ENCODE measurements at places on chromosomes 5 and 9.

- DNase-seq: no peak
These were observed 54.2 kb upstream of the SSBP2 start for GRCh38 chr5:81805086-81805485.

- DNase-seq: no peak
These were observed 352.5 kb upstream of the C9orf72 start for GRCh38 chr9:27925815-27926214.

GRCh38 chr5:174798551-174798951 is 74.2 kb downstream of the MSX2 start:
- no peak for DNase-seq

GRCh38 chr5:10726179-10726912 is 34.7 kb downstream of the DAP start:
- no peak for DNase-seq

DNA sequence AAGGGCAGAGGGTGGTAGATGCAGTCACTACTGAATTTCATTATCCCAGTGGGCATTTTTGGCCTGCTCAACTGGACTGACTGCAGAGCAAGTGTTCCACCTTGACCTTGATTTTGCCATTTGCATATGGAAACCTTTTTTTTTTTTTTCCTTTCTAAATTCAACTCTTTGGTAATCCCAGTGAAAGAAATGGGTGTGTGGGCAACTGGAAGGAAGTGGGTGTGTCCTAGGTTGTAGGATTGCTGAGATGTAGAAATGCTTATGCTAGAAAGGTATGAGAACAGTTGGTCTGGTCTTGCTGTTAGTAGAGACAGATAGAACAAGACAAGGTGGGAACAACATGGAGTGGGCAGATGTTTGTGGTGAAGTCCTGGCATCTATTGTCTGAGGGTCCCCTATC is 7.8 kb upstream of the IL12B start:
- DNase-seq: no peak

GRCh38 chr5:133867851-133868545 is 100.4 kb downstream of the C5orf15 start:
- no peak for DNase-seq

DNA sequence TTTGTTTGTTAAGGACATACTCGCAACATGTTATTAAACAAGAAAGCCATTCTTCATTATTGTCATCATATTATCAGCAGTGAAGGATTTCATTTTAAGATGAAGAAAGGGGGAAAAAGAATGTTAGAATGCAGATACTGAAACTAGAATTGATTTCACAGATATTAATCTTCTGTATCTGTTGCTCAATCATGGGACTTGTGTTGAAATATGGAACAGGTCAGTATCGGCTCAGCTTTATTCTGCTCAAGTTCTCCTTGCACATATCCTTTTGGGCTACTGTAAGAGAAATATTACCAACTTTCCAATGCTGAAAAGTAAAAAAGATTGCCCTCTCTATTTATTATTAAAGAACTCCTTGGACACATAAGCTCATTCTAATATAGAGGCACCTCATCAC is 13.8 kb upstream of the ANXA1 start:
- DNase-seq: no peak

DNA sequence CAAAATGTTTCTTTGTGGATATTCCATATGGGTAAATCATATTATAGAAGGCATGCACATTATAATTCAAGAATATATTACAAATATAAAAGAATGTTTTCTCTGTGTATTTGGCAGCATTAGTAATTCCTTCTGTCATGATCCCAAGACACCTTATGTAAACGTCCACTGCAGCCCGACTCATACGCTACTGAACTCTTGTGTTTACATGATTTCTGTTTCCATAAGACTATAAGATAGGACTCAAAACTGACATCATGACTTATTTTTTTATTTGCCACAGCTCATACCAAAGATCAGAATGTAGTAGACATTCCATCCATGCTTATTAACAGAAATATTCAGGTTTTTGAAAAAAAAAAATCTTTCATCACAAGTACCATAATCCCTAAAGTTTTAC is 234.1 kb downstream of the AP3B1 start:
- no peak for DNase-seq

DNA sequence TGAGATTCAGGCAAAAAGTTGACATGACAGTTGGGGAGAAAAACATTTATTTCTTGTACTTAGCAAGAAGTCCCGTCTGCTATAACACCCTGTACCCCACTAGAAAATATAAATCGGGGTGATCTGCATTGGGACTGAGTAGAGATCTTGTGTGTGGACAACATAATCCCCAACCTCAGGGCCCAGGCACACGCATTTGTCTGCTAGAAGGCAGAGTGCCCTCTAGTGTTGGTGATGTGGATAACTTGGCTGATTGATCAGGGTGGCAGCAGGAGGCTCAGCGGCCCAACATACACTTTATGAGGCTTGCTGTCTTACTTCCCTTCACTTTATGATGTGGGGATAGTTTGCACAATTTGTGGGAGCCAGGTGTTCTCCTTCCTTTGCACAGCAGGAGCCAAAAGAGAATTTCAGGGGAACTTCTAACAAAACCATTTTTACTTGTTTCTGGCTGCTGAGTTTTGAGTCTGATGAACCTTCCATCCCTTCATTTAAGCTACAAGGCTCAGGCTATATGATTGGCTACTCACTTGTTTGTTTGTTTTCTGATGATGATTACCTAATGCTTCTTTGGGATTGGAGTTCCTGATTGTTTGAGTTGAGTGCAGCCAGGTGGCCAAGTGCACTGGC is 263.2 kb downstream of the DMAC1 start:
- DNase-seq: peak; percentile 76

DNA sequence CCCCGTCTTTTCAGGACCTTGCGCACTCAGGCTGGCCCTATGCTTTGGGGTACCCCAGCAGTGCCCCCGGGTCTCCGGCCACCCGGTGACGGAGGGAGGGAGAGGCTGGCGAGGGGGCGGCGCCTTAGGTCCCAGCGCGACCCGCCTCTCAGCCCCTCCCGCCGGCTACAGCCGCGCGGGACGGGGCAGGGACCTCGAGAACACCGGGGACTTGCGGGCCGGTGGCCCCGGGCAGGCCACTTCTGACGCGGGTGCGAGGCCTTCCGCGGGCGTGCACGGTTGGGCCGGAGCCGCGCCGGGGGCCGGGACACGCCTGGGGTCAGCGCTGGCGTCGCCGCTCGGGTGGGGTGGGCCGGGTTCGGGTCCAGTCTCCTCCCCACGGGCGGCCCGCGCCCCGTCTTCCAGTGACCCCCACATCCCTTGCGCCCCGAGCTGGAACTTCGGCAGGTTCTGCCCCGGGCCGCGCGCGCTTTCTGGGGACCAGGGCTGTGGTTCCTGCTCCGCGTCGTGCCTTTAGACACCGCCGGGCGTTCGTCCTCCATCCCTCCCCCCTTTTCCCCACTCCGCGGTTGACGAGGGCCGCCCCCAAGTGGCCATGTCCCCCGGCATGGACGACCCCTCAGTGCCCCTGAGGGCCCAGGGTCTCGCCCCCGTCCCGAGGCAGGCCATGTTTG is 3.8 kb upstream of the SQSTM1 start:
- DNase-seq: no peak

GRCh38 chr5:168916266-168916665 is 337.1 kb upstream of the PANK3 start:
- DNase-seq: no peak

DNA sequence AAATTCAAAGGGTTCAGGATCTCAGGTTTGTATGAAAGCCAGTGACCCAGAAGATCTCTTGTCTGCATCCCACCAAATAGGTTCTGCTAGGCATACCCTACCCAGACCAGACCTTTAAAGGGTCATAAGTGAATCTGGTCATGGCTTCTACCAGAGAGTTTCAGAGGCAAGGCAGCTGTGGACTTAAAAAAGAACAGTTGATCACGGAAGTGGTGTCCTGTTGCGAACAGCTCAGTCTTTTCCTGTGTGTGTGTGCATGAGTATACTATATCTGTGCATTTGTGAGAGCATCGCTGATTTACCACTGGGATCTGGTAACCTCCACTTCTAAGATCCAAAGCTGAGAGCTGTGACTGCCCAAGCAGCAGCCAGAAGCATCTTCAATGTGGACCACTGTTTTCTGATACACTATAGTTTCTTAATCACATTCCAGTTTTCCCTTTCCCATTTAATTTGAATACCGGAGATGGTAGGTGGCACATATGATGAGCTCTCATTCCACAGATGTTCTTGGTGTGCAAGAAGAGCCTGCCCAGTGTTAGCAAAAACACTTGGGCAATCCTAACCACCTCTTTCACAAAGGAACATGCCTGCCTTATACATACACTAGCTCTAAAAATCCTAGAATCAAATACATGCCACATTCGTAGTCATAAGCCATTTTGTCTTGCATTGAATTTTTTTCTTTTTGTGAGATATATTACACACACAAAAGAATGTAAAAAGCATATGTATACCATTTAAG is 36.2 kb upstream of the OR2S2 start:
- DNase-seq: no peak

DNA sequence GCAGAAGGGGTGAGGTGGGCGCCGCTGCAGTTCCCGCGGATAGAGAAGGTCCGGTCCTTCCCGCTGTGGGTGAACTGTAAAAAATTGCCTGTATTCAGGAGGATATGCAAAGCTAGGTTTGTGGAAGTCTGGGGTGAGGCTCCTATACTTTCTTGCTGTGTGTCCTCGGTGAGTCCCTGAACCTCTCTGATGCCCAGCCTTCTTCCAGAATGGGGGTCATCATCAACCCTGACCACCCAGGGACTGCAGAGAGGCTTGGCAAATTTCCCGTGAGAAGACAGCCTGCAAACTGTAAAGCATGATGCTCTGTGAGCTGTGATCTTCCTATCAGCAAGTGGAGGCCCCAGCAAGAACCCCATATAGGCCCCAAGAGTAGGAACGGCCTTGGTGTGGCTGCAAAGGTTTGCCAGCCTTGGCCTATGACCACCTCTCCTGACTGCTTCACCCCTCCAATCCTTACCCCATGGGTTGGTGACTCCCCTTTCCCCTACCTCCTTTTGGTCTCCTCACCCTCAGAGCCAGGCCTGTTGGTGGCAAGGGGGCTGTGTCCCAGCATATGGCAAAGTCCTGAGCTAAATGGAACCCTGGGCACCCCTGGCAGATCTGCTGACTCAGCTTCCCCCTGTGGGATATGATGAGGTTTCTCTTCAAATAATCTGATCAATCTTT is 760 bp downstream of the ALDH1B1 start:
- peak; percentile 22 for DNase-seq

GRCh38 chr5:180401229-180401907 is 48.2 kb upstream of the GFPT2 start:
- DNase-seq: no peak

- no peak for DNase-seq
These were observed 23.4 kb downstream of the LAMC3 start for GRCh38 chr9:131032384-131032783.

DNA sequence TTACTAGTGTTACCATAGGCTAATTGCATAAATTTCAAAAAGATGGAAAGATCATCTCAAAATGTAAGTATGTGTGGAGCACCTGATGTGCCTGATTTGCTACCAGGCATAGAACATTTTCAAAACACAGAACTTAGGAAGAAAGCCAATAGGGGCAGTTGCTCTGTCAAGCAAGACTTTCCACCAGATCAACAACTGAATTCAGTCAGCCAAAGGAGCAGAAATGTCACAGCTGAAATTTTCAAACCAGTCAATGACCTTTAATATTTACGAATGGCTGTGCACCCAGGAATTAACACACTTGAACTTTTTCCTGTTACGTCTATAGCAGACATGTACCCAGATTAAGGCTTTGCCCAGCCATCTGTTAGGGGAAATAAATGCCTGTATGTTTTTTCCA is 452.8 kb upstream of the PTGER4 start:
- DNase-seq: no peak

- DNase-seq: no peak
These were observed 80.2 kb downstream of the PHF2 start for GRCh38 chr9:93656426-93657239.

GRCh38 chr5:68251386-68251785 is 35.8 kb downstream of the PIK3R1 start:
- peak; percentile 35 for DNase-seq

GRCh38 chr5:135019314-135019713 is 14.7 kb downstream of the PITX1 start:
- DNase-seq: no peak

DNA sequence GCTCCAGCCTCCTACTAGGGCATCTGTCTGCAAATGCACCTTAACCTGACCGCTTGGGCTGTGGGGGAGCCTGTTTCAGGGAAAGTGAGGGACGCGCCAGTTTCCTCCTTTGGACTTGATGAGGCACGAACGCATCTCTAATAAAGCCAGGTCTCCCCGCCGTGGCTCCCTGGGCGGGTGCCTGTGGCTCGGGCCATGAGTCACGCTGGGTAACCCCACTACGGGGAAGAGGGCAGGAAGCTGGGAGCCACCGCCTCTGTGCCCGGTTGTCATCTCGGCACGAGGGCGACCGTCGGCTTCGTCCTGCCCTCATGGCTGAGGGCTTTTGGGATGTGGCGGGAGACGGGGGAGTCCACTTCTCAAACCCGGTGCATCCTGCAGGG is 12.1 kb downstream of the NOTCH1 start:
- peak; percentile 89 for DNase-seq

DNA sequence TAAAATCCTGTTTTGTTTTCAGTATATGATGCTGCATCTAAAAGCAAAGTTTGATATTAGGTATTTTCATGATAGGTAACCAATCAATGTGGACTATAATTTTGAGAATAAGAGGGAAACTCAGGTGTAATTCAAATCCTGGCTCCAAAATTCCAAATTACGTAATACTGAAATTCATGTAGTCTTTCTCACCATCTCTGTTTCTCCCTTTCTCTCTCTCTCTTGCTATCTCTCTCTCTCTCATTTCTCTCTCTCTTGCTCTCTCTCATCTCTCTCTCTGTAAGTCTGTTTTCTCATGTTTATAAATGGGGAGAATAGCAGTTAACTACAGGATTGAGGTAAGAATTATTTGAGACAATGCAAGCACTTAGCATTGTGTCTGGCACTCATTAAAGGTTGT is 401.1 kb upstream of the TLE4 start:
- DNase-seq: no peak

- no peak for DNase-seq
These were observed 12.9 kb upstream of the MTMR12 start for GRCh38 chr5:32325616-32326015.

GRCh38 chr5:39137819-39138451 is 63.7 kb upstream of the RICTOR start:
- DNase-seq: no peak

GRCh38 chr9:86557063-86557766 is 203.0 kb upstream of the TUT7 start:
- no peak for DNase-seq

DNA sequence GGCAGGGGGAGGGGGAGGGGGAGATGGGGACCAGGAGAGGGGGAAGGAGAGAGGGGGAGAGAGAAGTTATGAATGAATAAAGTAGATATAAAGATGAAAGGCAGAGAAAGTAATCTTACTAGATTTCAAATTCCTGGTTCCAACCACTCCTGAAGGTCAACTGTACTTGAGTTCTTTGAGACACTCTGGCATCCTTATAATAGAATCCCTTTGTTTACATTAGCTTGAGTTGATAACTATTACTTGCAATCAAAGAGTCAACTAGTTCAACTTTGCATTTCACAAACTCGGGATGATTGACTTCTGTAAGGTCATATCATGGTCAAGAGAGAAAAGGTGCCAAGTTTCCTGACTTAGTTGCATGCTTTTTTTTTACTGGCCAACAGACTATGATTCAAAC is 42.2 kb downstream of the BAAT start:
- no peak for DNase-seq

DNA sequence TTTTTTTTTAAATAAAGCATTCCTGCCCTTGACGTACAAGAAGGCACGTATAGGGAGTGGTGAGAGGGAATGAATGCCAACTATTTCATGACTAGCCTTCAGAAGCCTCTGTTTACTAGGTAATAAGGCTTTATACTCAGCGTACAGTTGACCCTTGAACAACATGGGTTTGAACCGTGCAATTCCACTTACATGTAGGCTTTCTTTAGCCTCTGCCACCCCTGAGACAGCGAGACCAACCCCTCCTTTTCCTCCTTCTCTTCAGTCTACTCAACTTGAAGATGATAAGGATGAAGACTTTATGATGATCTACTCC is 22.5 kb downstream of the CDC42SE2 start:
- DNase-seq: no peak
